ENCODE measurements at places on chromosomes 3 and 15.

DNA sequence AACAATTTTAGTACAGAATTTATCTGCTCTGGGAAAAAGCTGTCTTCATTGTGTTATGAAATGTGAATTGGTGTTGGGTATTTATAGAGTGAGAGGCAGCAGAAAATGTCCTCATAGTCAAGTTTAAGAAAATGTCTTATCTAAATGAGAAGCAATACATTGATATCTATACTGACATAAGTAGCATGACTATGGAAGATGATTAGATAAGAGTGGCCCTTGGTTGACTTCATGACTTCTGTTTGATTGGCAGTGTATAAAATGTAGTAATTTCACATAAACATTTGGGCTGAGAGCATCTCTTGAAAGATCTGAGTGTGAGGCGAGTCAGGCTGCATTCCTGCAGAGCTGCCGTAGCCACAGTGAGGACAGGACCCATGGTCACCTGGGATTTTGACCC lies 19.4 kb downstream of the MCTP2 start:
- DNase-seq, result no peak

- DNase-seq, result peak; percentile 45
These were observed 28.1 kb downstream of the NKIRAS1 start for GRCh38 chr3:23888617-23889228.

DNA sequence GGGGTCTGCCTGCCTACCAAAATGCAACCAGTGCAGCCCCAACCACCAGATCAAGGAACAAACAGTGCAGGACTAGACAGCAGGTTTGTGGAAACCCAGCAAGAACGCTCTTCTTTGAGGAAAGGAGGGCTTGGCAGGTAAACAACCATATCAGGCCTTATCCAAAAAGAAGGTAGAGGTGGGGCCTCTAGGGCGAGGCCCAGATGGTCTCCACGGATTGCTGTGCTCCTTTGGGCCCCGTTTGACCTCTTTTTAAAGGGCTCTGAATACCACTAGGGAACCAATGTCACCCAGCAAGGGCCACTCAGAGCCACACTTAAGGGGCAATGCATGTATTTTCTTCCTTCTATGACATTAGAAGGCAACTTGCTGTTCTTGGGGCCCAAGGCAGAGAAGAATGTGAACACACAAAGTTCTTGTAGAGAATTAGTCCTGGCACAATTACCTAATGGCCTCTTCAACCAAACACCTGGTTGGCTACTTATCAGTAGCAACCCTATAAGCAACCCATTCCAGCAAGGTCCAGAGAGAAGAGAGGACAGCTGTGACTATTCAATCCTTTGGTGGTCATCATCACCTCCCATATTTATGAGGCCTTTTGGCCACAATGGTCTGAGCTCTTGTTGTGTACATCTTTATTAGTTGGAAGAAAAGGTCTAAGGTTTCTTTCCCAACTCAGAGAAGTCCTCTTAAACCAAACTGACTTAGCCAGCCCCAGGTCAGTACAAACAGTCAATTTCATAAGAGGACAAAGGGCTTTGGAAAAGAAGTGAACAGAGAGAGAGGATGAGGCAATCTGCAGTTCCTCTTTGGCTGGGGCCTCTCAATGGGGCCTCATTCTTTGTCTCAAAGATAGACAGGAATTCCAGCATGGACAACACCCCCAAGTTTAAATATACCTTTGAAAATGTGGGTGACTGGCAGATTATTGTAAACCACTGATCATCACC lies 36.0 kb downstream of the FOXP1 start:
- DNase-seq, result peak; percentile 77

DNA sequence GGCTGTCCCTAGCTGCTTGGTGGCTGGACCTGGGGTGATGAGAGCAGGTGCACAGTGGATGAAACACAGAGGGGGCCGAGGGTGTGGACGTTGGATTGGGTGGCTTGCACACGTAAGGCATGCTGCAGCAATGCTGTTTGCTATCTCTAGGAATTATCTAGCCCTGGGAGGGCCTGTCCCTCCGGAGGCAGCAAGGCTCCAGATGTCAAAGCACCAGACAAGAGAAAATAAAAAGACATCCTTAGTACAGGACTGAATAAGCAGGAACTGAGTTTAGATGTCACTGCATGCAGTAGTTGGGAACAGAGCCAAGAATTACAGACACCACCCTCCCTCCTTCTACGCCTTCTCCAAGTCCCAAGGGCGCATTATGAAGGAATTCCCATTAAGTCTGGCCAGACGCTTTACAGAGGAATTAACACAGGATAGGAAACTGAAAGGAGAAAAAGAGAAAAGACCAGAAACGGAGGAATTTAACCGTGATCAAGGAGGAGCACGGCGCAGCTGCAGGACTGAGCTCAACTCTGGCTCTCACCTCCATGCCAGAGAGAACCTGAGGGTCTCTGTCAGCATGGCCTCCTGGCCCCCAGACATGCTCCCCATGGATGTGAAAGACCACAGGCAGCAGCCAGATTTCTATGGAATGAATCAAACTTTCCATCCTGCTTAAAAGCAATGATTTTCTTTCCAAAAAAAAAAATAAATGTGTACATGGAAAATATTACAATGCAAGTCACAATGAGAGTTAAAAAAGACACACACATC lies 13.8 kb downstream of the ATP10A start:
- peak; percentile 64 for DNase-seq

GRCh38 chr3:35322070-35322469 lies 317.3 kb upstream of the ARPP21 start:
- DNase-seq, result no peak

DNA sequence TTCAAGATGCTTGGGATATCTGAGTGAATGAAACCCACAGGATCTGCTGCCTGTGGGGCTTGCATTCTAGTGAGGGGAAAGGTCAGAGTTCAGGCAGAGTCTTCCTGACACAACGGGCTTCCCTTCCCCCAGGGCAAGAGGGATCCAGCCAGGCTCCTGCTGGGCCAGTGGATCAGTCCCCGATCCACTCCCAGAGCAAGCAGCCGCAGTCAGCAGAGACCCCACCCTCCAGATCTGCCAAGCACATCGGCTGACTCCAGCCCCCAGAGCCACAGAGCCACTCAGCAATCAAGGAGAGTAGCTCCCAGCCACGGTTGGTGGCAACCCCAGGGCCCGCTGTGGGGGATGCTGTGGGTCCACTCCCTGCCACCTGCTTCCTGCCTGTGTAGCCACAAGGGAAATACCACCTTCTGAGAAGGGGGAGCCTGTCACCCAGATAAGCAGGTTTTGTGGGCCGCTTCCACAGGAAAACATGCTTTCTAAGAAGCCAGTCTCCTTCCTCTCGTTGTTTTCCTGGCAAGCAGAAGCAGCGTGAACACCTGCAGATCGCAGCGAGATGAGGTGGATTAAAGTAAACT lies 44.9 kb downstream of the CPN2 start:
- no peak for DNase-seq
